Ureter (tissue), 1 donor: ENCODE measurements at places on chromosomes 5 and 9.

GRCh38 chr5:139314276-139314675, 20.7 kb downstream of the MATR3 start:
- no peak for DNase-seq

DNA sequence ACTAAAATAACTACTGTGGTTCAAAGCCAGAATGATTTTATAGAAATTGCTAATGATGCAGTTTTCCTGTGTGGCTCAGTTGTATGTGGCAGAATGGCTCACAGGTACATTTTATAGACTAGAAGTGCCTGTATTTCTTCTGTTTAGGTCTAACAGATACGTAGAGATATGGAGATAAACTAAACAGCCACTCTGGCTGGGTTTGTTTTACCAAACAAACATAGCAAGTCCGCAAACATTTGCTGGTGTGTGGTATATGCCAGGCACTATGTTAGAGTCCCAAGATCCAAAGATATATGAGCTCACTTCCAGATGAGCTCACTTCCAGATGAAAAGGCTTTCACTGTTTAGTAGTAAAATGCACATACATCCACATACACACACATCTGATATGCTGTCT, 24.4 kb downstream of the ADRB2 start:
- DNase-seq, result no peak

DNA sequence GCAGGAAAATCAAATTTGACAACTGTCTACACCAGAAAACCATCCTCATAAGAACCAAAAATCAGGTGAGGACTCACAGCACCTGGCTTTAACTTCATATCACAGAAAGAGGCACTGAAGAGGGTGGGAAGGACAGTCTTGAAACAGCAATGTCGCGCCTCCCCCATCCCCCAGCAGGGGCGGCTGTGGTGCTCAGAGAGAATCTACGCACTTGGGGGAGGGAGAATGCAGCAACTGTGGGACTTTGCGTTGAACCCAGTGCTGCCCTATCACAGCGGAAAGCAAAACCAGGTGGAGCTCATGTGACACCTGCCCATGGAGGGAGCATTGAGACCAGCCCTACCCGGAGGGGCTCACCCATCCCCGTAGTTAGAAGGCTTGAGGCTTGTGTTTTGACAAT, 191.8 kb downstream of the MSX2 start:
- DNase-seq, result no peak

- DNase-seq, result no peak
These were observed 497 bp downstream of the NSA2 start for GRCh38 chr5:74767579-74767913.

GRCh38 chr5:61420016-61420415, 88.0 kb downstream of the ZSWIM6 start:
- DNase-seq, result no peak

DNA sequence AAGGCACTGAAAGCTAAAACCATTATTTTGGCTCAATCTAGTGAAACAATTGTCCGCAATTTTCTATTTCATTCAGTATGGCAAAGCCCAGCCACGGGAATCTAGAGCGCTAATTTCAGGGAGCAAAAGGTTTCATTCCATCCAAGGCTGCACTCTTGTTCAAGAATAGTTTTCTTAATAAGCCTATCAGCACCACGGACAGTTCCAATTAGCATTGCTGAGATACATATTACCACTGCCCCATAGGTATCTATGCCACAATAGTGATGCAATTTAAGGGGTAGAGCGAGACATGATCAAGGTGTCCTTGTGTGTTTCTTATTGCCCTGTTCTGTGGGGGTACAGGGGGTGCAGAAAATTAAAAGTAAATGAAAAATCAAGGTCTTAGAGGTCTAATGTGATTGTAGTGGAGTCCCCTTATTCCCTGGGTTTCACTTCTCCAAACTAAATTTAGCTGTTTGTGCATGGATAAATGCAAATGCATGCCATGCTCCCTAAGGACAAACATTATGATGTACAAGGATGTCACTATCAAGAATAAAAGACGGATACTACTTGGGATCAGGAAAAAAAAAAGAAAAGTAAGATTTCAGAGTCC, 45.5 kb downstream of the SPOCK1 start:
- no peak for DNase-seq

GRCh38 chr9:3569529-3569928, 43.7 kb upstream of the RFX3 start:
- DNase-seq, result no peak

GRCh38 chr9:136054146-136054545, 40.9 kb downstream of the NACC2 start:
- DNase-seq, result no peak

GRCh38 chr9:98256756-98257155, 1.3 kb upstream of the TBC1D2 start:
- no peak for DNase-seq

DNA sequence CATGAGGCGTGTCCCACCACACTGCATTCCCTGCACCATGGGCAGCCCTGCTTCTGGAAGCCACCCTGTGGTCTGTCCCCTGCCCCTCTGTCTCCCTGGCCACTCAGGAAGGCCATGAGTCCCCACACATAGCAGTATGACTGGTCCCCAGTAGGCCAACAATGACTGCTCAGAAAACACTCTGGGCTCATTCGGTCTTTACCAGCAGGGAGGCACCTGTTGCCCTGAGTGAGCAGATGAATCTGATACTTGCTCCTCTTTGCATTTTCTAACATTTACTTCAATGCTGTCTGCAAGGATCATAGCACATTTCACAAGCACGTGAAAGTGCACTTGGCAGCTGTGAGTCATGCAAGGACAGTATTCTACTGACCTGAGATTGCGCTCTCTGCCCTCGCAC, 365.4 kb upstream of the IRX1 start:
- peak; percentile 19 for DNase-seq

DNA sequence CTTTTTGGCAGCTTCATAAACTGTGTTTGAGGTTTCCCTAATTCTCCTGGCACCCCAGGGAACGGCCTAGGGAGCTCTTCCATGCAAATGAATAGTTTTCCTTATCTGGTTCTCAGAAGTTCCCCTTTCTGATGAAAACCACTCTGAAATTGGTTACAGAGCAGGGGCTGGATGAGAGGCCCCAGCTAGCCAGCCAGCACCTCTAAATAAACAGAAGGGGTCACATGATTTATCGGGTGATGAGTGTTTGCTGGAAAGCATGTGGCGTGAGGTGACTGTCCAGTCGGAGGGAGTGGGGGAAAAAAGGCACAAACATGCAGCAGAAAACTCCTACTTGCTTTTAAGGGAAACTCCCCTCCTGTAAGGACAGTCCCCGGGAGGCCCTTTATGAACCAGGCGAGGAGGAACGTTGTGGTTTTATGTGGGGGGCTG, 261.2 kb upstream of the ANKRD55 start:
- DNase-seq, result no peak

DNA sequence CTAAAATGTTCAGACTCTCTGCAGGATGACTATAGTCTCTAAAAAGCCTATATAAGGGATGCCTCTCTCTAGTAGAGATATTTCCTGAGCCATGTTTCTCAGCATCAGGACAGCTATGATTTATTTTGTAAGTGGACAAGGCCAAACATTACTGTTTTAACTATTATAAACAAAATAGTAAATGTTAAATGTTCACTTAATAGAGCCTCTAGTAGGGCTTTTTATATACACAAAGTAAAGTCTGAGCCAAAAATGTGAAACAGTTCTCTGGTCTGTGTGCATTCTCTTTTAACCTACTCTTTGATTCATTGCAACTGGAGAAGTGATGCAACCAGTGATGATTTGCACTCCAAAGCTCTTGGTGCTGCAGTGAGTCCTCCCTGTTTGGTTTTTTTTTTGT, 220.5 kb downstream of the GDNF start:
- no peak for DNase-seq

DNA sequence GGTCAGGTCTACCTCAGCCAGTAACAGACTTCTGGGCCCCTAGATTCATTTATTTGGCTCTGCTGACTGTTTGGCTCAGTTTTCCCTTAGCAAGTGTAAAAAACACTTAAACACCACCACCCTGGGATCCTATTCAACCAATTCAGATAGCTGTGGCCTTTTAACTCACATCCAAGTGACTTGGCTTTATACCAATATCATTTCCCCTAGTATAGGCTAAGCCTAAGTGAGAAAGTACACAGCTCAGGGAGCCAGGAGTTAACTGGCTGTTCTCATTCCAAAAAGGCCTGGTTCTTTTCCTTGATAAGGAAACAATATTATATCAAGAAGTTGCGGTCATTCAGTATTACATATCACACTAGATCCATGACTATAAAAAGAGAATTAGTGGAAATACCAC, 163.5 kb downstream of the ARL15 start:
- DNase-seq, result no peak

DNA sequence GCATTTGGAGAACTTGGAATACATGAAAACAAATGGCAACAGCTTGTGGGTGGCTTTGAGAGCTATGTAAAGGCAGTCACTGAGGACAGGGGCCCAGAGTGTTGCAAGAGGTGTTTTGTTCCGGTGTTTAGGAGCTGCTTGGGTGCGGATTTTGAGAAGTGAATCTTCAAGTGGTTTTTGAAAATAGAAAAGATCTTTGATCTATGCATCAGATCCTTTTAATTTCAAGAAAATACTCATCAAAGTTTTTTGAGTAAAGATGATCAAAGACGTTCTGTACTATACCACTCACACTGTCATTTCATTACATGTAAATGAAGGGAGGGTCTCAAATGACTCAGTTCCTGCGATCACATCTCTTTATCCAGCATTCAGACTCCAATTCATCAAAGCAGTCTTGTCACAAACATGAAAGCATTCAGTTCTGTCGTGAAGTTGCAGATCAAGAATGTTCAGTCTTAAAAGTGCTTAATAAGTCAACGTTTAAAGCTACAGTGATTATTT, 112.5 kb downstream of the WDR41 start:
- DNase-seq, result no peak

GRCh38 chr9:95085861-95086563, 231.5 kb downstream of the FANCC start:
- DNase-seq, result no peak

DNA sequence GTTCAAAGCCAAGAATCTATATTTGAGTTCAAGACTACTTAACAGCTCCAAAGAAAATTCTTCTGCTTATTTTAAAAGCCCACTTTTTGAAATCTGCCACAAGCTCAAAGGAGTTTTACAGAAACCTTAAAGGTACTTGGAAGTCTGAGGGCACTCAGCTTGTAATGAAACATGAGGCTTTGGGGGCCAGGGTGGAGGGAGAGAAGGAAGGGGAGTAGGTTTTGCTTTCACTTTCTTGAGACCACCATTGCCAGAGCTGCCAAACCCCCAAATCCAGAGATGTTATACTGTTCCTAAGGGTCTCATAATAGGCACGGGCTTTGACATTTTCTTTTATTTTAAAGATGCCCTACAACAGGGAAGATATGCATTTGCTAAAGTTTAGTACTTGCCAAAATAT, 42.6 kb upstream of the TNFAIP8 start:
- no peak for DNase-seq

- DNase-seq, result peak; percentile 62
These were observed 694 bp downstream of the RMI1 start for GRCh38 chr9:83981126-83981871.

DNA sequence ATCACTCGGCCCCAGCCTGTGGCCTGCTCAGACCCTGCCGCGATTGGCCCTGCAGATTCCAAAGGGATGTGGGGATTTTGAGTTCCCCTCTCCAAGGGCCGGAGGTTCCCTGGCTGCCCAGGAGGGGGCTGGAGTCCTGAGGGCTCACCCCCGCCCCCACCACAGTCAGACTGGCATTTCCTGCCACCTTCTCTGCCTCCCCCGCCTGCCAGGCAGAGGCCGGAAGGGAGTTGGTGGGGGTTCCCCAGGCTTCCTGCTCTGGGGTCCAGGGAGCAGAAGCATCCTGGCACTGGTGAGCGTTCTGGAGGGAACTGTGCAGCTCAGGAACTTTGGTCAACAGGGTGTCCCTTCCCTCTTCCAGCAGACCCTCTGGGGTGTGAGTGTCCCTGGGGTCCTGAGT, 70.6 kb downstream of the RXRA start:
- DNase-seq, result no peak

DNA sequence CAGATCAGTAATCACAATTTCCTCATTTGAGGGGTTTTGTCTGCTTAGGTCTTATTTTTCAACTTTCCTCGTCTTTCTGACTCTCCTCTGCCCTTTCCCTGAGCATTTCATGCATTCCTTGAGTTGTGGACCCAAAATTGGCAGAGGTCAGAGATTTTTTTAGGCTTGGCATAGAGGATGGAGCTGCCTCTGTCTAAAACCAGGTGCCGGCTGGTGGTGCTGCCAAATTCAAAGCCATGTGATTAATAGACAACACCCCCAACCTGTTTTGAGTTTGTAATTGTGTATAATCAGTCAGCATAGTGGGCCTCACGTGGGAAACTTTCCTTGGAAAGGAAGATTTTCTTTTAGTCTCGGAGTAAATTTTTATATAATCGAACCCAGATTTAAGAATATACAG, 39.6 kb downstream of the TJP2 start:
- DNase-seq, result no peak

- DNase-seq, result no peak
These were observed 62.6 kb downstream of the IL31RA start for GRCh38 chr5:55913466-55914413.

DNA sequence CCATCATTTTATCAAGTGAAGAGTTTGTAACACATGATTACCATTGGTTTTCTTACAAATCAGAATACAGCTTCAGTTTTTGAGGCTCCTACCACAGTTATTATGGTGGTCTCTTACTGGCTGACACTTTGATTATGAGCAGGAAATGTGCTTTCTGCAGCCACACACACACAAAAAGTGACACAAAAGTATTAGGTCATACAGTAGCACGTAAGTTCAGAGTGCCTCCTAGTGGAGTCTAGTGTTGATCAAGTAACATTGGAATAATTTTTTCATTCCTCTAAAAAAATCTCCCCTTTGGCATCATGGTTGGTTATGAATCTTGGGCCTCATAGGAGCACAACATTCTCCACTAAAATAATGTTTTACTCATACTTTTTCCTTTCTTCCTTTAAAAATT, 37.6 kb downstream of the PAM start:
- no peak for DNase-seq

DNA sequence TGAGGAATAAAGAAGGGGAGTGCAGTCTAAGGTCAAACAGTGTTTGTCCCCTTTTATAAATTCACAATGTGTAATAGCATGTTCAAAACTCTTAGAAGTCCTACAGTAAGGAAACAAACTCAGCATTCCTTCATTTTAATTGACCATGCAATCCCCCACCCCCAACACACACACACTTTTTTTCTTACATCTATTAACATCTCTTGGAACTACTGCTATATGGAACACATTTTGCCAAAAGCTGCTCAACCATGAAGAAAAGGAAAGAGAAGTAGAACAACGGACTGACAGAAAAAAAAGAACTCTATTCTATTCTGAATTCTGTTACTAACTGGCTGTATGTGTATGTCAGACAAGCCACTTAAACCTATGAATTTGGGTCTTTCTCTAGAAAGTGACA, 2.8 kb upstream of the CTNNAL1 start:
- DNase-seq, result no peak
